ENCODE measurements at places on chromosomes 6 and 20.

GRCh38 chr6:53264915-53265607 is 83.7 kb downstream of the ELOVL5 start:
- no peak for DNase-seq

GRCh38 chr20:62405108-62405980 is 1.7 kb downstream of the CABLES2 start:
- peak; percentile 53 for DNase-seq

DNA sequence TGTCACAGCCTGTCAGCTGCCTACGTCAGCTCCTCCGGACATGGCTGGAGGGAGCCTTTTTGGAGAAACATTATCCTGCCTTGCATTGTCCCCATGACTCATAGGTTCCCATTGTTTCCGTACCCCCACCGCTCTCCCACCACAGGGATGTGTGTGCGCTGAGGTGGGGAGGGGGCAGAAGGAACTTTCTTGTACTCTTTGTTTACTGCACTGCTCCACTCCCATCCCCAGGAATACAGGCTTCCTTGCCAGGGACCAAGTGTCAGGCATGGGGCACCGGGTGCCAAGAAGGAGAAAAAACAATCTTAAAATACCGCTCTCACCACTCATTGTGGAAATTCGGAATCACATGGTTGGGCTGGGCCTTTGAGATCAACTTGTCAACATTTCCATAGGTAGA is 51.0 kb downstream of the KCNK5 start:
- DNase-seq: no peak

DNA sequence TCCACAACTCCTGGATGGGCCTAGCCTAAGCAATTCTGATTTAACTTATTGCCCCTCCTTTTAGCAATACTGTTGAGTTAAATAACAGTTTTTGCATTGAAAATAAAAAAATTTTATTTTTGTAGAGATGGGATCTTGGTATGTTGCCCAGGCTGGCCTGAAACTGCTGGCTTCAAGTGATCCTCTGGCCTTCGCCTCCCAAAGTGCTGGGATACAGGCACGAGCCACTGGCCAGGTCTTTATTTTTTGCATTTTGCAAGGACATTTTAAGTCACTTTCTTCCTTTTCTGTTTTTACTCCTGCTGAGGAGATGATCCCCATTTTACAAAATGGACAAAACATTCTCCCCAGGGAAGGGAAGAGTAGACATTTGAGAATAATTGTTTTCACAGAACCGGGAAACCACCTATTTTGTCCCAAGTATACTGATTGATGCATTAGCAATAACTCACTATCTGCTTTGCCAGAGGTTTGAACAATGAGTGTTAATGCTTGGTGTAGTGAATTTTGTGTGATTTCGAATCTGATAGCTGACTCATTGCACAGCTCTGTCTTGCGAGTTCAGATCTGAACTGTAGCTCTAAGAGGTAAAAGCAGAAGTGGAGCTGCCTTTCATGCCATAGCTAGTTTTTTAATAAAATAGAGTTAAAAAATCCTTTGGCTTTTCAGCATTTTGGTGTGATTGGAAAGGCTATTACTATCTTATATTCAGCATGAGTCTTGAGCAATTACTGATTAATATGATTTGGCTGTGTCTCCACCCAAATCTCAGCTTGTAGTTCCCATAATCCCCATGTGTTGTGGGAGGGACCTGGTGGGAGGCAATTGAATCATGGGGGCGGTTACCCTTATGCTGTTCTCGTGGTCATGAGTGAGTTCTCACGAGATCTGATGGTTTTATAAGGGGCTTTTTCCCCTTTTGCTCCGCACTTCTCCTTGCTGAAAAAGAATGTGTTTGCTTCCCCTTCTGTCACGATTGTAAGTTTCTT is 20.9 kb downstream of the IGF2R start:
- DNase-seq: no peak

- DNase-seq: no peak
These were observed 17.4 kb downstream of the PLEKHG1 start for GRCh38 chr6:150617062-150617461.

DNA sequence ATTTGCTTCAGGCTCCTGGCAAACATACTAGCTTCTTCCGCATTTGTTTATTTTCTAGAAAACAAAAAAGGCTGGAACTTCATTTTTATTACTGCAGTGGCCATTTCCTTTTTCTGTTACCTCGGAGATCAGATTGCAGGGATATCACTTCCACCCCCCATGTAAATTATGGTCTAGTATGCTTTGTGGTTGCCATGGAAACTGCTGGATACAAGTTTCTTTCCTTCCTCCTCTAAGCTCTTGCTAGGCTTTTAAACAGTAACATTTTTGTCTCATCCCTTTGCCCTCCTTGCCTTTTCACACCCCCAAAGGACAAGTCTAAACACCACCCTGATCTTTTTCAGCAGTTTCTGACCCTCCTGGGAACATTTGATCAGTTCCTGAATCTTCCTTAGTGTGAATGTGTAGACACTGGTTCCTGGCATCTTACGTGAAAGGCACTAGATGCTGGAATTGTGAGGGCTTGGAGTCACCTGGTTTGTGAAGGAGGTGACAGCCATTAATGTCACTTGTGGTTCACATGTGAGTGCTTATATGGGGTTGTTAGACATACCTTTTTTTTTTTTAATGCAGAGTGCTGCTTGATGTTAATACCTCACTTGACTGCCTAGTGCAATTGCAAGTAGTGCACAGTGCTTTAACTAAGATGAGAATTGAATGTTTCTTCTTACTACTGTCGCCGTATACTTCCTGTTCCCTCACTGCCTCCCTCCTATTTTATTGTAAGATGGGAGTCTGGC is 181.6 kb downstream of the JARID2 start:
- no peak for DNase-seq

- no peak for DNase-seq
These were observed 33.3 kb downstream of the FARS2 start for GRCh38 chr6:5294392-5295211.

- no peak for DNase-seq
These were observed 177.4 kb upstream of the PLN start for GRCh38 chr6:118370722-118371121.

DNA sequence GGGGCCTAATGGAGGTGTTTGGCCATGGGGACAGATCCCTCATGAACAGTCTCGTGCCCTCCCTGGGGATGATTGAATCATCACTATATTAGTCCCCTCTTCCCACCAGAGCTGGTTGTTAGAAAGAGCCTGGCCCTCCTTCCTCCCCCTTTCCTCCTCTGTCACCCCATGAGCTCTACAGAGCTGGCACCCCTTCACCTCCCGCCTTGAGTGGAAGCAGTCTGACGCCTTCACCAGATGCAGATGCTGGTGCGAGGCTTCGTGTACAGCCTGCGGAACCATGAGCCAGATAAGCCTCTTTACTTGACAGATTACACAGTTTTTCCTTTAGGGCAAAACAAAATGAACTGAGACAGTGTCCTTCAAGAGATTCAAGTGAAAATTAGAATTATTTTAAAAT is 74.4 kb upstream of the RIPOR2 start:
- DNase-seq: no peak

DNA sequence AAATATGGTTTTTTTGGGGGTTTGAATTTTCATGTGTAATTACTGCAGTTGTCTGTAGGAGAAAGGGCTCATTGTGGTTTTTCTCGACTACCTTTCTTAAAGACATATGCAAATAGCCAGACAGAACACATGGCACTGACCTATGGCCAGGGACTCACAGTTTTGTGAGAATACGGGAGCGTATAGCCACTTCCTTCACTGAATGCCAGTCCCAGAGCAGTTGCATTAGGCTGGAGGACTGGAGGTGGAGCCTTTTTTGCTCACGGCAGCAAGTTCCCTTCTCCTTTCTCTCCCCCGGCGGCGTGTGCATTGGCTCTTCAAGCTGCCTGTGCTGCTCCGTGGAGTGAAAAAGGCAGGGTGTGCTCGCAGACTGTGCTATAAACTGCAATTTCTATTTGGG is 114.9 kb downstream of the AKAP7 start:
- DNase-seq: no peak

DNA sequence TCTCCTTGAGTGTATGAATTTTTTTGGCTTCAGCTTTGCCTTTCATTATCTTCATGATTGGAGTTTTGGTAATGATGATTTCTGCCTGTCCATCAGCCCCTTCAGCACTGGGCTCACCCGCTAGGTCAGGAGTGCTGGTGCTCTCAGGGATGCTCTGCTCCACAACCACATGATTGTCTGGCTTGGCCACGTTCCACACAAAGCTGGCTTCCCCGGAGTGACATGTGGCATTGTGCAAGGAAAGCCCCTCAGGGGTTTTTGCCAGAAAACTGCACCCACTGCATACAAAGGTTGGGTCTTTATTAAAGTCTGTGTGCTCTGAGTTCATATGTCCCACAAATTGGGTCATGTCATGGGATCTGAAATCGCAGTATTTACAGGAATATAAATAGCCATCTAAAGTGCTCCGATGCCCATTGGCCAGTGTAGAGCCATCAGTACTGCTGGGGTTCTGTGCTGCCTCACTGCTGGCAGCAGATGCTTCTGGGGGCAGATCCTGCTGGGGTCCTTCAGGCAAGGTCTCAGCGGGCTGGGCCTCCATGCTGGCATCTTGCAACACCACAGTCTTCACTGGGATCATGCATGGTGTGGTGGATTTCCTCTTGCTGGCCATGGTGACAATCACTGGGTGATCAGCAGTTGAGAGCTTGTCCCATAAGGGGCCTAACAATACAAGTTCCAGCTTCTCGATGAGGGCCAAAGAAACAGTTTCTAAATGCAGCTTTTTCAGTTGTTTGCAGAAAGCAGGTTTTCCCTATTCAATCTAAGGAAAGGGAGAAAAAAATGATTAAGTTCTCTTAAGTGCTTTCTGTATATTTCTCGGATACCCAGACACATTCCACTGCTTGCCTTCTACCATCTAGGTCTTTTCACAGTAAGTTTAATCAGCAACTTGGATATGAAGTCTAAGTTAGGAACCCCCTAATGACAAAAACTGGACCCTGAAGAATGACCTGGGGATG is 67.2 kb downstream of the PLCG1 start:
- no peak for DNase-seq

DNA sequence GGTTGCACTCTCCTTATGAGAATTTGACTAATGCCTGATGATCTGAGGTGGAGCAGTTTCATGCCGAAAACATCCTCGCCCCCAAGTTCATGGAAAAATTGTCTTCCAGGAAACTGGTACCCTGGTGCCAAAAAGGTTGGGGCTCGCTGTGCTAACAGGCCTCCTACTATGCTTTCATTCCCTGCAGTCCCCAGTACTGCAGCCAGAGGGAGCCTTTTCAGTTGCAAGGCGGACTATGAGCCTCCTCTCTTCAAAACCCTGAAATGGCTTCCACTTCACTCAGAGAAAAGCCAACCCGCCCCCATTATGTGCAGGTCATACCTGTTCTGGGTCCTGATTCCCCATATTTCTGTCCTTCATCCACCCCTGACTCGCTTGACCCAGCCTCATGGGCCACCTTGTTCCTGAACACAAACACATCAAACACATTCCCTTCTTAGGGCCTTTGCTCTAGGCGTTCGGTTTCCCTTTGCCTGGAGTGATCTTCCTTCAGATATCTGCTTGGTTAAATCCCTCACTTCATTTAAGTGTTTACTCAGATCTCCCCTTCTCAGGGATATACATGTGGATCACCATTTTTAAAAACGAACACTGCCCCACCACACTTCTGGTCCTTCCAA is 173.7 kb downstream of the PHACTR1 start:
- DNase-seq: no peak

DNA sequence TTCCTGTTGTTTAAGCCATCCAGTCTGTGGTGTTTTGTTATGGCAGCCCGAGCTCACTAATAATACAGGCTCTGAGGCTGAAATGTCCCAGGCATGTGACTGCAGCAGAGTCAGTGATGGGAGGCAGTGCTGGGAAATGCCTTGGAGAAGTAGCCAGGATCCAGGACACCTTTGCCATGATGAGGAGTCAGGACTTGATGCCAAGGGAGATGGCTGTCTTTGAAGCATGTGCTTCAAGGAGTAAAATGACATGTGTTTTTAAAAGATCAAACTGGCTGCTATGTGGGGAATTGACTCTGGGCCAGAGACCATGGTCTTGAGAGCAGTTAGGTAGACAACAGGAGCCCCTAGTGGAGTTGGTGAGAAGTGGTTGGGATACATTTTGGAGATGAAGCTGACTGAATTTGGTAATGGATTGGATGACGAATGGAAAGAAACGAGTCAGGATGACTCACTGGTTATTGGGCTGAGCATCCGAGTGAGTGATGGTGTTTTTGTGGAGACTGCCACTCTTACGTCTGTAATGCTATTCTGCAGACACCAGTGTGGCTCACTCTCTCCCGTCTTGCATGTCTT is 322.2 kb downstream of the PLCB1 start:
- peak; percentile 57 for DNase-seq

GRCh38 chr20:24116611-24117010 is 128.0 kb upstream of the GGTLC1 start:
- no peak for DNase-seq
